A549 treated with GW870086 at 1 μM for 4 hours (cell line): ENCODE measurements at places on chromosomes 7 and 10. TPM values are rescaled to one million over a fixed set of nuclear protein-coding genes. Genes with fewer than 3 reads are reported as not detected.

Gene SGCE
- 47.9 to 55.9 TPM (median 50.2 TPM) in 5 replicates for total RNA-seq

Gene ARHGAP12
- total RNA-seq, result 20.7 to 27.4 TPM (median 23.8 TPM) in 5 replicates

Gene EBF3
- 0.10 to 0.27 TPM (median 0.18 TPM) in 5 replicates for total RNA-seq

Gene CLEC5A
- total RNA-seq, result not detected in 5 replicates

Gene NYAP1
- 2.8 to 3.5 TPM (median 3.3 TPM) in 5 replicates for total RNA-seq

Gene LRRC4
- total RNA-seq, result not detected in 5 replicates

Gene ADAP1
- 3.7 to 5.1 TPM (median 4.0 TPM) in 5 replicates for total RNA-seq

Gene CHST3
- 39.3 to 51.6 TPM (median 50.0 TPM) in 5 replicates for total RNA-seq

Gene CUBN
- total RNA-seq, result 0.02 to 0.23 TPM (median 0.17 TPM) in 4 of 5 replicates, not detected in the other

Gene IGFBP1
- total RNA-seq, result 33.3 to 50.1 TPM (median 49.5 TPM) in 5 replicates

Gene ADAMTS14
- 0.07 to 0.14 TPM (median 0.12 TPM) in 4 of 5 replicates, not detected in the other for total RNA-seq

Gene GRID1
- 0.17 to 0.32 TPM (median 0.29 TPM) in 5 replicates for total RNA-seq

Gene CYP2W1
- total RNA-seq, result 0.05 to 0.09 TPM (median 0.07 TPM) in 3 of 5 replicates, not detected in the others

Gene CPA5
- not detected in 5 replicates for total RNA-seq

Gene OR2A1
- total RNA-seq, result not detected in 5 replicates
